Dorsolateral prefrontal cortex (tissue), 122 donors: ENCODE measurements at places on chromosomes 6 and 20.

GRCh38 chr6:63683071-63683603, 47.5 kb downstream of the PHF3 start:
- DNase-seq, result no peak

DNA sequence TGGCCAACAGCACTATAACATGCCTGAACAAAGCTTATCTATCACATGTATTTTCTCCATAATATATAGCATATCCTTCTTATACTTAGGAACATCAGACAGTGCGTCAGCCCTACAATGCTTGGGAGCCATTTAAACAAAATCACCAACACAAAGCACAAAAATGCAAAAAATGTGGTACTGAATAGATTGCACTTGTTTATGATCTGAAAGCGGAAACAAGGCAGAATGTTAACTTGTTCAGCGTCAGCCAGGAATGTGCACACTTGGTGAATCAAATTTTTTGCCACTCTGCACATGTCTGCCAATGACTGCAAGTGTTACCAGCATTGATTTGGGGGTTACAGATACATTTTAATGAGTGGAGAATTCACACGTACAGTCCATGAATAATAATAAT, 14.8 kb downstream of the SLC35A1 start:
- DNase-seq, result no peak

- DNase-seq, result no peak
Measured at GRCh38 chr20:36574366-36575135, 1.2 kb downstream of the TGIF2 start.

DNA sequence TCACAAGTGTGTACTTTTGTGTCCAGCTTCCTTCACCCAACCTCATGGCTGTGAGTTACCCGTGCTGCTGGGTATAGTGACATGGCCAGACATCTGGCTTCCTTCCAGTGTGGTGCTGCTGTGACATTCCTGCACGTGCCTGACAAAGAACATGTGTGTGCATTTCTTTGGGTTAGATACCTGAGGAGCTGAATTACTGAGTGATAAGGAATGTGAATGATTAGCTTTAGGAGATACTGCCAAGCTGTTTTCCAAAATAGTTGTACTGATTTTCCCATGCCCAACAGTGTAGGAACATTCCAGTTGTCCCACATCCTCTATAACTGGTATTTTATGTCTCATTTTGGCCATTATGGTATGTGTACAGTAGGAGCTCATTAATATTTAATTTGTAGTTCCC, 132.5 kb downstream of the PREX1 start:
- DNase-seq, result no peak

DNA sequence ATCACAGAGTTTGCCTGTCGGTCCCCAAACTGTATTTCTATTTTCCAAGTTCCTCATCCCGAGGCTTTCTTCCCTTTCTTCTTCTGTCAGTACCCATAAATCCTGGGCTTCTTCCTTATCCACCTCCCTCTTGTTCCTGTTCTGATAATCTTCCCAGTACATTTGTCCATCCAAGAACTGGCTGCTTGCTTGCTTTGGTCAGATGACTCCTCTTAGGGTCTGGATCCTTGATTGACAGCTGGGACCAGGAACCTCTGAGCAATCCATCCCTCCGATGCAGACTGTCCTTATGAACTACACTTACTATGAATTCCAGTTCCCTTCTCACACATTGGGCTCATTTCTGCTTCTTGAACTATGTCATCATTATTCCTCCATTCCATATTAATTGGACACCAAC, 275.3 kb upstream of the CITED2 start:
- no peak for DNase-seq

DNA sequence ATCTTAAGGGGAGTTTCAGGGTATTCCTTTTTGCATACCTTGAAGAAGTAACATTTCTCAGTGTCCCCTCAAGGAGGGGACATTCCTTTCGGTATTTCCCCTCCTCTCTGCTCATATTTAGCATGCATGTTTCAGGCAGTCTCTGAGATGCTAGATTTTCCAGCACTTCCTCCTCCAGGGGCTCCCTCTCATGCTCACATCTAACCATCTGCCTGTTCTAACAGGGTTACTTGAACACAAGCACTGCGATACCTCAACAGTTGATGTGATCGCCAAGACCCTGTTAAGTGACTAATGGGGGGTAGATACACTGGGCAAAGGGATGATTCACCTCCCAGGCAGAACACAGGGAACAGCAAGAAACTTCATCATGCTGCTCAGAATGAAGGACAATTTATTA, 12.9 kb upstream of the MCM3 start:
- DNase-seq, result no peak

DNA sequence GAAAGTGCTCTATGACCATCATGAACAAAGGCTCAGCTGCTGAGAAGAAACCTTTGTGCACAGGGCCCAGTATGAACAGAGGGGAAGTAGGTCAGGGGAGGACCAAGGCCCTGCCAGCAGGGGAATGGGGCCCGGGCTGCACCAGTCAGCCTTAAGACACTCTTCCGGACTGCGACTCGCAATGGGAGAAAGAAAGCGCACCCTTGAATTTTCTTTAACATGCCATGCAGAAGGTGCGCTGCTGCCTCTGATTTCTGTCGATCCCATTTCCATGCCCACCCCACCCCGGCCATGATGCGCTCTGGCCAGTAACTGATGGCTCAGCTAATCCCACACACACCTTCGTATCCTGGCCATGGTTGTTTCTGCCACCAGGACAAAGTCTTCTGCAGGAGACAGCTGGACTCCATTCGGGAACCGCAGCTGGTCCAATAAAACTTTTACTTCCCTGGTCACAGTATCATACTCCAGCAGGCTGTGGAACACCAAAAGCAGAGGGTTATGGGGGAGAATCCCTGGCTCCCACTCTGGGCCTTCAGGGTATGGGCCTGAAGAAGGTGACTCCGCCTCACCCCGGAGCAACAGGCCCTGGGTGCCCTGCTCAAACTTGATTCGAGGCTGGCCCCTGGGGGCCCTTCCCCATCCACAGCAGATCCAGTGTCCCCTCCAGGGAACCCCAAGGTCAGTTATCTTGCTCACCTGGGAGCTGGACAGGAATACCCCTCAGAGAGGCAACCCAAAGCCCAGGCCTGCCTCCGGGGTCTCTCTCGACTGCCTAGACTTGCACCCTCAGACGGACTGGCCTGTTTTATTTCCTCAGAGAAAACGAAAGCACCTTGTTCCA, 20.3 kb downstream of the CST7 start:
- DNase-seq, result no peak

DNA sequence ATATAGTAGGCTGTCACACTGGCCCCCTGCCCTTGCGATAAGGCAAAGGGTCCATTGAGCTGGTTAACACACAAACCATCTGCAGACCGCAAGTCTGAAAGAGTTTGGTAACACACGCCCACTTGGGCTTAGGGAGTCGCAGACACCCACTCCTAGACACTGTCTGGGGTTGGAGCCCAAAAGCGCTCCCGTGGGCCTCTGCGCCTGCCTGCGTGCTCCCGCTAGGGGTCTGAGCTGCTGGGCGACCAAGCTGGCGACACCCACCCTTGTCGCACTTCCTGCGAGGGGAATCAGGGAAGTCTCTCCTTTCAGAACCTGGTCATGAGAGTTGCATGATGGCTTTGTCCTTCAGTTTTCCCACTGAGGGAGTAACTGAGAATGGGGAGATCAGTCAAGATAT, 653.0 kb downstream of the HTR1B start:
- no peak for DNase-seq

DNA sequence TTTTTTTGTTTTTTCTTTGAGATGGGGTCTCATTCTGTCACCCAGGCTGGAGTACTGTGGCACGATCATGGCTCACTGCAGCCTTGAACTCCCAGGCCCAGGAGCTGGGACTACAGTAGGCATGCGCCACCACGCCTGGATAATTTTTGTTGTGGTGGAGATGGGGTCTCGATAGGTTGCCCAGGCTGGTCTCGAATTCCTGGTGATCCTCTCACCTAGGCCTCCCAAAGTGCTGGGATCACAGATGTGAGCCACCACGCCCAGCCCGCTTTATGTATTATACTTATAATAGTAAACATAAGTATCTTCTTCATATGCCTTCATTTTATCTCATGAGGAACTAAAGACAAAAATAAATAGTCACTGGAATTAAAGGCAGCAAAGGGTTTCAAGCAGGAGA, 63.5 kb downstream of the GINS1 start:
- no peak for DNase-seq

DNA sequence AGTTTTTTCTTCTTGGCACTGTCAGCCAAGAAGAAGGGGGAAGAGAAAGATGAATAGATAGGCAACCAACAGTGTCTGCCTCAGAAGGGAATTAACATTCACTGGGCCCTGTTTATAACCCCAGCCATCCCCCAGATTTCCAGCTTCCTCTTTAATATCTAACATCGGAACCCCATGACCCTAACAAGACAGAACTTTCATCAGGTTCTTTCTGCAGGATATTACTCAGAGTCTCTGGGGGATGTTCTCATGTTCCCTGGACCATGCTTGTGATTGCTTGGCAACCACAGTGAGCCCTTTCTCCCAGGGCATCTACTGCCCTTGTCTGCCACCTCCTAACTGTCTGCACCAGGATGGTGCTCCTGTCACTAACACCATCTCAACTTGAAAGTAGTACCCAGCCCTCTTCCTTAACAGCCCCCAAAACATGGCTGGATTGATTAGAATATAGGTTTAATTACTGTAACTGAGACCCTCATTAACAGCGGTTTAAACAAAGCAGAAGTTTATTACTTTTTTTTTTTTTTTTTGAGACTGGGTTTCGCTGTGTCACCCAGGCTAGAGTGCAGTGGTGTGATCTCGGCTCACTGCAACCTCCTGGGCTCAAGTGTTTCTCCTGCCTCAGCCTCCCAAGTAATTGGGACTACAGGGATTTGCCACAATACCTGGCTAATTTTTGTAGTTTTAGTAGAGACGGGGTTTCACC, 12.0 kb upstream of the PTPN1 start:
- no peak for DNase-seq

DNA sequence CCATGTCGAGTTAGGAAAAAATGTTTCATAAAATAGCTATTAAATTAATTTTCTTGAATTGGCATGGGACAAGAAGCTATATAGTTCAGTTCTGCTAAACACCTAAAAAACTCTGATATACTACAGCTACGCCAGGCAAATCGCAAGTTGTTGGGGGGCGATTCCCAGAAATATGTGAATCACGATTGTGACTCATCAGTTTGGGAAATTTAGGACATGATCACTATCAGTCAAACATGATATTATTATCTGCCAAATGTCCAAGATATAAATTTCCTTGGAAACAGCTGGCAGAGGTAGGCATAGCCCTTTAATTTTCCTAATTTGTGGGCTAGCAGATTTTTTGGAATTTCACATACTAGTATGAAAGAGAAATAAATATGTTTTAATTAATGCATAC, 123.6 kb downstream of the ATXN1 start:
- no peak for DNase-seq
